GM23338 (cell line): ENCODE measurements at places on chromosomes 5 and 9.

GRCh38 chr9:130745829-130746228 lies 52.2 kb downstream of the EXOSC2 start:
- no peaks in the 10 kb centered on the region for H3K27me3 ChIP-seq
- H3K4me3 ChIP-seq: no peak overlapping the region
- no peak for DNase-seq
- no peaks in the 10 kb centered on the region for H3K36me3 ChIP-seq
- H3K4me1 ChIP-seq: peaks cover 11% of the 10 kb centered on the region
- H3K27ac ChIP-seq: peak overlapping the region; percentile 16; the same call in 1 of the 2 replicates

GRCh38 chr9:132887181-132888120 lies 8.8 kb downstream of the SPACA9 start:
- H3K4me1 ChIP-seq: no peaks in the 10 kb centered on the region
- no peaks in the 10 kb centered on the region for H3K36me3 ChIP-seq
- no peak overlapping the region for H3K4me3 ChIP-seq
- no peak overlapping the region for H3K27ac ChIP-seq

- DNase-seq: no peak
- no peak overlapping the region for H3K27ac ChIP-seq
- H3K27me3 ChIP-seq: no peaks in the 10 kb centered on the region
- H3K4me1 ChIP-seq: peaks cover 1% of the 10 kb centered on the region; the same call in 1 of the 2 replicates
Observed at GRCh38 chr5:5384660-5385330, 37.7 kb upstream of the ICE1 start.

DNA sequence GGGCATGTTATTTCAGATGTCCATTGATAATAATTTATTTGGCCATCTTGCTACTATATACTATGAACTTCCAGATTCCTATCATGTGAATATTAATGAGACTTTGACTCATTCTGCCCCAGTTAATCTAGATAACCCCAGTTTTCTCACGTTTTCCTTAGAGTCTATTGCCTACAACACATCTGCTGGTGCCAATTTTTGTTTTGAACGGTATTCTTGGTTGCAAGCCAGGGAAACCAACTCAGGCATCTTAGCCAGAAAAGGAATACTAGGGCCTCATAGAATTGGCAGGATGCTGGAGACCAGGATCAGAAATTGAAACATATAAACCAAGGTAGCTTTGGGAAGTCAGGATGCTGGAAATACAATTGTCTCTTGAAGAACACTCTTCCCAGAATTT lies 28.0 kb upstream of the NPR3 start:
- no peaks in the 10 kb centered on the region for H3K27me3 ChIP-seq
- no peak overlapping the region for H3K4me3 ChIP-seq
- H3K4me1 ChIP-seq: no peaks in the 10 kb centered on the region; the same call in 1 of the 2 replicates
- H3K27ac ChIP-seq: no peak overlapping the region

GRCh38 chr5:54329731-54330709 lies 19.6 kb upstream of the ARL15 start:
- no peak for DNase-seq
- H3K4me3 ChIP-seq: no peak overlapping the region
- no peaks in the 10 kb centered on the region for H3K27me3 ChIP-seq
- peaks cover 8% of the 10 kb centered on the region for H3K4me1 ChIP-seq

DNA sequence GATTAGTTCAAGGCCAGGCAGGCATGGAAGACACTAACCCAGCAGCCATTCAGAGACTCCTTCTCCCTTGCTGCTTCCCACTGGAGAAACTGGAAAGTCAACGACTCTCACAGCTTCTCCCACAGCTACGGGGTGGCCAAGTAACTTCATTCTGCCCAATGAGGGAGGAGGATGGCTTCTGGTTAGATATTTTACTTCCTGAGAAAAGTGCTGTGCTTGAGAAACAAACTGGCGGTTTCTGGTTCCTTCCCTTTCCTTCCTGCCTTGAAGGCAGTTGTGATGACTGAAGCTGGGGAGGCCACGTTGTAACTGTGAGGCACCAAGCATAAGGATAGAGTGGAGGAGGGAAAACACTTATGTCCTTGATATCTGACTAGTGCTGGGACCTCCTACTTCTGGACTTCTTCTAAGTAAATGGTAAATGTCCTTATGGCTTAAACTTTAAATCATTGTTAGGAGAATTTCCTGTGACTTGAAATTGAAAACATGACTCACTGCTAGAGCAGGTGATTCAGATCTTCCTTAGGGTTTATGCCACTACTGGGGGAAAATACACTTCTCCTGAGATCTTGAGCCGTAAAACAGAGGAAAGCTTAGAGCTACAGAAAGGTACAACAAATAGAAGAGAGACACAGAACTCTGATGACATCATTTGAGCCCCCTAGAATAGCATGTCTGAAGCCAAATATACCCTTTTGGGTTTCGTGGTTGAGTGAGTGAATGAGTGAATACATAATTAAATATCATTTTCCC lies 3.1 kb upstream of the GNPDA1 start:
- no peak overlapping the region for H3K27ac ChIP-seq
- H3K36me3 ChIP-seq: no peaks in the 10 kb centered on the region
- peaks cover 6% of the 10 kb centered on the region; the same call in 1 of the 2 replicates for H3K4me1 ChIP-seq
- no peak for DNase-seq

- no peaks in the 10 kb centered on the region for H3K4me1 ChIP-seq
- H3K27me3 ChIP-seq: no peaks in the 10 kb centered on the region
- H3K27ac ChIP-seq: no peak overlapping the region
- H3K4me3 ChIP-seq: no peak overlapping the region
Observed at GRCh38 chr9:98132158-98132557, 13.1 kb upstream of the TRIM14 start.

GRCh38 chr5:60410427-60410826 lies 289.5 kb downstream of the DEPDC1B start:
- no peaks in the 10 kb centered on the region for H3K4me1 ChIP-seq
- H3K36me3 ChIP-seq: no peaks in the 10 kb centered on the region
- H3K27me3 ChIP-seq: no peaks in the 10 kb centered on the region
- H3K4me3 ChIP-seq: no peak overlapping the region
- H3K27ac ChIP-seq: no peak overlapping the region

- DNase-seq: peak; percentile 77
- H3K27me3 ChIP-seq: no peaks in the 10 kb centered on the region
- peak overlapping the region; percentile 56 for H3K4me3 ChIP-seq
- peak overlapping the region; percentile 45; the same call in 1 of the 2 replicates for H3K27ac ChIP-seq
- peaks cover 19% of the 10 kb centered on the region for H3K4me1 ChIP-seq
Observed at GRCh38 chr9:96777426-96777864, 442 bp downstream of the ZNF510 start.

DNA sequence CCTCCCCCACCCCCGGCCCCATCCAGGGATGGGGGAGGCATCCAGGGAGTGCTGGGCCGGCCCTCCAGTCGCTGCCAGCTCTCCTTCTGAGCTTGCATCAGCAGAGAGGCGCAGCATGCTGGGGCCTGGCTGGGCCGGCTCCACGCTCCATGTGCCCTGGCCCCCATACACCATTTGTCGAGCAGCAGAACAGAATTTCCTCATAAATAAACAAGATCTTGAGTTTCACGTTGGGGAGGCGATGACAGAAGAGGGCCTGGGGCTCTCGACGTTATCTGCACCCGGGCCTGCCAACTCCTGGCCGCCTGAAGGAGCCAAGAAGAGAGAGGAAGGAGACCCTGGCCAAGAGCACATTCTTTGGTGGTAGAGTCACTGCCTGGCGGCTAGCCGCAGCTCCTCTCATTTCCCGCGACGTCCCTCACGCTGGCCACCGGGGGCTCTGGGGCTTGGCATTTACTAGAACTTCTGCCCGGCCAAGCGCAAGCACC lies 177.0 kb downstream of the FGF18 start:
- H3K36me3 ChIP-seq: no peaks in the 10 kb centered on the region
- no peaks in the 10 kb centered on the region for H3K27me3 ChIP-seq
- H3K4me3 ChIP-seq: no peak overlapping the region
- H3K4me1 ChIP-seq: no peaks in the 10 kb centered on the region

GRCh38 chr9:92345582-92345981 lies 19.8 kb downstream of the CENPP start:
- no peak for DNase-seq
- peaks cover 5% of the 10 kb centered on the region for H3K36me3 ChIP-seq
- H3K27ac ChIP-seq: no peak overlapping the region
- no peaks in the 10 kb centered on the region for H3K27me3 ChIP-seq

GRCh38 chr5:57915536-57915935 lies 432.9 kb upstream of the ACTBL2 start:
- H3K36me3 ChIP-seq: 0 out of 2 replicates have a peak, but pooled peaks cover 3% of the 10 kb centered on the region
- DNase-seq: no peak
- no peaks in the 10 kb centered on the region for H3K27me3 ChIP-seq
- no peak overlapping the region for H3K4me3 ChIP-seq
- H3K4me1 ChIP-seq: no peaks in the 10 kb centered on the region
- H3K27ac ChIP-seq: no peak overlapping the region

DNA sequence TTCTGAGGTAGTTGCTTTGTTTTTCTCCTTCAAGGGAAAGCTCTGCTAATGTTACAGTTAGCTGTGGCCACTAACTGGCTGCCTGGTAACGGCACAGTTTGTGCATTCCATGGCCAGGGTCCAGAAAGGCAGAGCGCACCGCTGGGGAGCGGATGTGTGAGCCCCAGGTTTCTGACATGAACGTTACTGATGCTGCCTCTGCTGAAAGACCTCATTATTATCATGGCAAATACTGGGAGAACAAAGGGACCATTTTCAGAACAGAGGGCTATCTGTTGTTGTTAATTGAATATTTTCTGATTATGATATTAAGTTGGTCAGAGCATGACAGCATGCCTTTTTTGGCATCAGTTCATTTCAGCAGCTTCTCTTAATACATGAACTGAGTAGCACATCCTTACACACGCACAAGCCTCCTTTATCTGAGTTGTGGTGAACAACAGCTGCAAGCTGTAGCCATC lies 134.1 kb downstream of the NUDT12 start:
- H3K27ac ChIP-seq: no peak overlapping the region
- H3K4me3 ChIP-seq: no peak overlapping the region
- no peak for DNase-seq
- H3K36me3 ChIP-seq: no peaks in the 10 kb centered on the region
- H3K4me1 ChIP-seq: no peaks in the 10 kb centered on the region

- H3K4me3 ChIP-seq: no peak overlapping the region
- H3K4me1 ChIP-seq: peaks cover 36% of the 10 kb centered on the region
- no peak for DNase-seq
Observed at GRCh38 chr5:138645778-138646575, 70.8 kb upstream of the HSPA9 start.

DNA sequence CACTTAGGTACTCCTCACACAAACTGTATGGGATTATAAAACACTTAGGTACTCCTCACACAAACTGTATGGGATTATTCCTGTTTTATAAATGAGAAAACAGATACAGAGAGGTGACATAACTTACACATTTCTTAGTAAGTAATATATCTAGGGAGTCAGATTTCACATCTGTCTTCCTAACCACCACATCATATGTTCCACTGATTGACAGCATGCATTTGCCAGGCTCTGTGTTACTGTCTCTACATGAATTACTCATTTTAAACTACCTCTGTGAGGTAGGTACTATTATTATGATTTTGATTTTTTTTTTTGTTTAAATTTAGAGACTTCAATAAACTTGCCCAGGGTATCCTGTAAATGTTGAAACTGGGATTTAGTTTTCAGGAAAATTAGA lies 232.7 kb downstream of the CCDC171 start:
- no peak overlapping the region for H3K4me3 ChIP-seq
- no peaks in the 10 kb centered on the region for H3K27me3 ChIP-seq
- no peak overlapping the region for H3K27ac ChIP-seq
- H3K4me1 ChIP-seq: no peaks in the 10 kb centered on the region
- no peak for DNase-seq

GRCh38 chr5:60066502-60066901 lies 173.0 kb upstream of the PDE4D start:
- H3K27me3 ChIP-seq: no peaks in the 10 kb centered on the region
- H3K4me3 ChIP-seq: no peak overlapping the region
- H3K36me3 ChIP-seq: no peaks in the 10 kb centered on the region
- H3K4me1 ChIP-seq: no peaks in the 10 kb centered on the region
- no peak overlapping the region for H3K27ac ChIP-seq
- no peak for DNase-seq

- no peak overlapping the region for H3K27ac ChIP-seq
- no peak for DNase-seq
- no peaks in the 10 kb centered on the region for H3K36me3 ChIP-seq
- no peaks in the 10 kb centered on the region for H3K27me3 ChIP-seq
Observed at GRCh38 chr5:54825005-54825404, 160.4 kb downstream of the ESM1 start.

DNA sequence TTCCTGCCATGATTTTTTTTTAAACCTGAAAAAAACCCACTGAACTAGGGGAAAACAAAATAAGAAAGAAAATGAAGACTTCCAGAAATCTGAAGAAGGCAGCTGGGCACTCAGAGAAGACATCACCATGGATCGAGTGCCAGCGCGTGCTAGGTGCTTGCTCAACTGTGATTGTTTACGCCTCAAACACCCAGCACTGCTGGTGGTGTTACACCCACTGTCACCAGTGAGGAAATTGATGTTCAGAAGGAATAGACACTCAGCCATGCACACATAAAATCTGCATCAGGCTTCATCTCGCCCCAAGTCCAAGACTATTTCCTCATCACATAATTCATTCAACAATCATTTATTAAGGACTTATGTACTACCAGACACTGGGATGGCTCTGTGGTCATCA lies 82.1 kb downstream of the HRH2 start:
- H3K4me3 ChIP-seq: no peak overlapping the region
- no peaks in the 10 kb centered on the region for H3K27me3 ChIP-seq
- no peak for DNase-seq
- no peaks in the 10 kb centered on the region for H3K36me3 ChIP-seq

DNA sequence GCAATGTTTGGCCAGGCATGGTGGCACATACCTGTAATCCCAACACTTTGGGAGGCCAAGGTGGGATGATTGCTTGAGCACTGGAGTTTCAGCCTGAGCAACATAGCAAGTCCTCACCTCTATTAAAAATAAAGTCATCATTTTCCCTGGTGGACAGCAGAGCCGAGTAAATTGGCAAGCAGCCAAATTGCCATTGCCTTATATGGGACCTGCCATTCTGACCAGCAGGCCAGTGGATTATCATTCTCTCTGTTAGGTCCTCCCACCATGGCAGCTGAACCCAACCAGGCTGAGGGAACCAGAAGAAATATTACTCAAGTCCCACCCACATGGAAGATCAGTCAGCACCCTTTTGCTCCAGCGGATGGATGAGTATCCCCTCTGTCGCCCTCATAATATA lies 1829.9 kb downstream of the EFNA5 start:
- H3K27me3 ChIP-seq: no peaks in the 10 kb centered on the region
- DNase-seq: no peak
- H3K36me3 ChIP-seq: no peaks in the 10 kb centered on the region; the same call in 1 of the 2 replicates
- no peak overlapping the region for H3K27ac ChIP-seq
- no peaks in the 10 kb centered on the region for H3K4me1 ChIP-seq
